ENCODE measurements at places on chromosomes 2 and 18. TPM values are rescaled to one million over a fixed set of nuclear protein-coding genes. Genes with fewer than 3 reads are reported as not detected.

The RPRM gene
- not detected for polyA plus RNA-seq

- DNase-seq, result peak; percentile 84
These were observed 47.7 kb upstream of the PLB1 start for GRCh38 chr2:28447943-28448792.

- DNase-seq, result peak; percentile 9
These were observed 1.5 kb downstream of the KANSL3 start for GRCh38 chr2:96636551-96637171.

- no peak for DNase-seq
These were observed 32.1 kb upstream of the DOCK10 start for GRCh38 chr2:225074366-225074765.

DNA sequence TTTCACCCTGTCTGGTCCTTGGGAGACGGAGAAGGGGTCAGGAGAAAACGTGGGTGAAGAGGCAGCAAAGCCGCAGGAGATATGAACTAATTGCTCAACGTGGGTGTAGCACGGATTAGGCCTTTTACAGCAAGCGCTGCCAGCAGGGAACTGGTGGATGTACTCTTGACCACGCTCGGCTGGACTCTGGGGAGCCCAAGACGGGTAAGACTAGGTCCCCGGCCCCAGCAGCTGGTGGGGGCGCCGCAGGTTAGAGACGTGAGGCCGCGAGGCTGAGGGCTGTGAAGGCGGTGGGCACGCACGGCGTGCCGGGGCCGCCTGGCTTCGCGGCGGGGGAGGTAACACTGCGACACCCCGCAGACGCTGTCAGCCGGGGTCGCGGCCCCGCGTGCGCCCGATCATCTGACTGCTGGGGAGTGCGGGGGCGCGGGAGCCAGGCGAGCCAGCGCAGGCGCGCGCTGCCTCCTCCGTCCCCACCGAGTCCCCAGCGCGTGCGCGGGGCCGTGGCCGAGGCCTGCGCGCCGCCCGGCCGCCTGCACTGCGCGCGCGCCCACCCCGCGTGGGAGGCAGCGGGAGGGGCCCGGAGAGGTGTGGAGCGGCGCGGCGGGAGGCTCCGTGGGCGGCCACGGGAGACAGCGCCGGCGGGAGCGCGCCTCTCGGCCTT lies at the start of gene CLIP4:
Gene CLIP4, plus strand, starts transcription at position 470 of the 664 bp plus-strand sequence. CDS start 5,974 bp downstream, outside the sequence.
- peak; percentile 65 for DNase-seq

The RFTN2 gene
- polyA plus RNA-seq, result not detected

The SPDYA gene
- polyA plus RNA-seq, result 0.03 TPM

DNA sequence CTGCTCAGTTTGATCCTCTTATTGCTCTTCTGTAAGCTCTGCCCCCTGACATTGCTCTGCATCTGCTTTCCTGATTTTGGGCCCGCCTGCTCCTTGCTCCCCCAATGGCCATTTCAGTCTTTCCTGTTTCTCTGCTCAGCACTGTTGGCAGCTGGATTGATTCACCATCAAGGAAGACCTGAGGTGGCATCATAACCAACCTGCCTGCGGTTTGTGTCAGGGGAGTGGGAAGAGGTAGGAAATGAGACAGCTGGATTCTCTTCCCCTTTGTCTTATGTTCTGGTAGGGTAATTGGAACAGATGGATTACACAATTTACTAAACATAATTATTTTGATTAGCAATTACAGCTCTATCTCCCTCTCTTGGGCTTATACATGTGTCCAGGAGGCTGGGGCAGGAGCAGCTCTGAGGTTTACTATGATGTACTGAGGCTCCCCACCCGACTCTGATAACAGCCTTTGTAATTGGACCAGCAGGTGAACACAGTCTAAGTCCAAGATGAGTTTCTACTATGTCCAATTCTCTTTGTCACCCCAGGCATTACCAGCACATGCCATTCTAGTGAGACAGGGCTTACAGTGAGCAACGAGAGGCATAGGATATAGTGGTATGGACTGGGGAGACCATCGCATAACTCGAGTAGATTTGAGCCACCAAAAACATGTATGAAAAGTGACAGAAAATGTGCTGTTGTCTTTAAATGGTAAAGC lies 151.8 kb upstream of the MMADHC start:
- DNase-seq, result peak; percentile 24

DNA sequence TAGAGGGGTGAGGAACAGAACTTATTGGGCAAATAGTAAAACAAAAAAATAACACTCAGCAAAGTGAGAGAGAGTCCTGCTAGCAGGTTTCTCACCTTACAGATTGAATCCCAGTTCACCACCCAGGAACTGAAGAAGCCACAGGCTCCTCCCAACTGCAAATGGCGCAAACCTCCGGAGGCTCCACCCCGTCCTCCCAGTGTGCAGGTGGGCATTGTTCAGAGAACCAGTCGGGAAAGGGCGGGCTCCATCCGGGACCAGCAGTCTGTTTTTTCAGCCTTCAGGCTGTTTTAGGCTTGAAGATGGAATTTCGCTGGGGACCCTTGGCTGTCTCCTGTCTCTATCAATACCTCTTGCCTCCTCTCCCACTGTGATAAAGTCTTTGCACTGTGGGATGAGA lies 317.5 kb downstream of the PARD3B start:
- no peak for DNase-seq

The ANKMY1 gene
- 4.1 TPM for polyA plus RNA-seq

- no peak for DNase-seq
These were observed 499.7 kb downstream of the PTH2R start for GRCh38 chr2:208906330-208906729.
